ENCODE measurements at places on chromosomes 5 and 9.

DNA sequence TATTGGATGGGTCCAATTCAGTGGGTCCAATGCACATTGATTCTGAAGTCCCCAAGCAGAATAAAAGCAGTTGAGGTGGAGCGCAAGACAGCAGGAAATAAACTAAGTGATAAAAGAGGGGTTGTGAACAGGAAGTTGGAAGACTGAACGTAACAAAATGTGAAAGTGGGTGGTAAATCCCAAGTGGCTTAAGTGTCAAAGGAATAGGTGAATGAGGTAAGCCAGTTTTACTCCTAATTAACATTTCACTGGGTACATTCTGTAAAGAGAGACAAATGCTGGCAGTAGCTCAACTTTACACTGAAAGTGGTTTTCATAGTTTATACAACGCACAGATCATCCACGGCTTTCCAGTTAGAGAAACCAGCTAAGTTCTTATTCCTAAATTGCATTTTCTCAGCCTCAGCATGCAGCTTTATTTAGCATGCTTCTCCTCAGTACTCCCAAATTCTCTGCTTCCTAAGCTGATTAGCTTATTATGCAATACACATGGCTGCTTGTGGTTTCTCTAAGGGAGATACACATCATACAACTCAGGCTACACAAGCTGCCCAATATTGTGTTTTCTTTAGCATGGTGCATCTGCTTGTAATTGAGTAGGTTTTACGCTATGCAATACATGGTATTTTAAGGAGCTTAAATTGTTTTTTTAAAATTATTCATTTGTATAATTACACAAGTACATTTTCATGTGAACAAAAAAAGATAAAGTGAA, 34.2 kb upstream of the HSD17B4 start:
- no peak for DNase-seq

DNA sequence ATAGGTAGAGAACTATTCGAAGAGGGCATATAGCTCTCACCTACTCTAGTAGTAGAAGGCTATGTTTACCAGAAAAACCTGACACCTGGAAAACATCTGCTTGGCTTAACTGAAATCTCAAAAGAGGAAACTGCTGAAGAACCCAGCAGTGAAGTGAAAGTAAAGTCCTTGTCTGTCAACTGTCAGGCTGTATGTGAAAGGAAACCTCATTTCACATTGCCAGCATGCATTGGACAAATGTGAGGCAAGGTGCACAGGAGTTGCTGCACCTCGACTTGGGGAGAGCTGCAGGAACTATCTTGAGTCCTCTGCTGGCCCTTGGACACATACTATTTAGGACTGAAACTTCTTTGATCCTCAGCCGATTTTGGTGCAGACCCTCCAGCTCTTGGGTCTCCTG, 53.3 kb downstream of the NREP start:
- DNase-seq = no peak

DNA sequence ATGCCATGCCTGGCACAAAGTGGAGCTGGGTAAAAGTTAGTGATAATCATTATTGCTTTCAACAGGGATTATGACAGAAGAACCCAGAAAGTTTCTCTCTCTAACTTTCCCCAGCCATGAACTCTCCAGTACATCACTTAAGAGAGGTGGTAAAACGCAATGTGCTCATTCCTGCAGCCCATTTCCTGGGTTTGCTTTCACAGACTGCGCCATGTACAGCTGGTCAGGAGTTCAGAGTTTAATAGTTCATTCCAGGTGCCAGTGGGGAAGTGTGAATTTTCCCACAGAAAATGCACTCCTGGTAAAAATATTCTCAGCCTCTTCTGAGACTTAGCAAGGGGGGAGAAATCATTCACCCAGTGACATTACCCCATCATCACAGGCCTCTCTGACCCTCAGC, 35.5 kb downstream of the ADAM19 start:
- DNase-seq = no peak

DNA sequence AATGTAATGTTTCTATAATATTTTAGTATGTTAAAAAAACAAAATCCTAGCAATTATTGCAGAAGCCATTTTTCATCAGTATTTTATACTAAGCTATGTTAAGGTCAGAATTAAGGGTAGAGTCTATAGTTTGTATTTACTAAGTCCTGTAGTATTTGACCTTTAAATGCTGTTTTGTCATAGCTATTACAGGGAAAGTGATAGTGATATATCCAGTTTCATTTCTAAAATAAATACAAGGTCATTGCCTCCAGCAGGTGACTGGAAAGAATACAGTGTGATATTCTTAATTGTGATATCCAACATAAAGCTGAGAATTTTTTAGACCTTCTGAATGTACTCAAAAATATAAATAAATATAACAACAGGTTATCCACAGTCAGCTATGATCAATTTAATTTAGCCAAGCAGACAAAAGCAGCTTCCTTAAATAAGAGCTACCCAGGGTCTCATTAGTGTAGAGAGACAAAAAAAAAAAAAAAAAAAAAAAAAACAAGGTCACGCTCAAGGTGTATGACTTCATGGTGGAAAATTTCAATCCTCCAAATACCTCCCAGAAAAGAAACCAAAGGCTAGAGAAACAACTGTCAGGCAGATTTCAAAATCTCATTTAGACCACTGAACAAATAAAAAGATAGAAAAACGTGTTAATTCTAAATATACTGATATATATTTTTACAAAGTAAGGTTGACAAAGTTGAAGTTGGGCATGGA, 278.7 kb downstream of the HCN1 start:
- no peak for DNase-seq

DNA sequence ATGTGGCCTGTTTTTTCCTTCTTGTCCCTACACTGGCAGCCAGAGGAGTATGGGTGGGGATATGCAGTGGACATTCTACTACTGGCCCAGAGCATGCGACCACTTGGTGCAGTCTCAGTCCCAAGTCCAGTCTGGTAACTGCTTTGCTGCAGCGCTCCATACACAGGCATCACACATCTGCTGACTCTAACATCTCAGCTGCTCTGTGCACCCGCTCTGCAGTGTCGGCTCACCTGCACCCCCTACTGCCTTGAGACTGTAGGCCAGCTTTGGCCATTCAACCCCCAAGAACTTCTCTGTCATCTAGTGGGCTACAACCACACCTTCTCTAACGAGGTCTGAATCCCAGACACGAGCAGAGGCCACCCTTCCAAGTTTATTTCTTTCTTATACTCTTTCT, 46.4 kb upstream of the SLCO6A1 start:
- DNase-seq = no peak

DNA sequence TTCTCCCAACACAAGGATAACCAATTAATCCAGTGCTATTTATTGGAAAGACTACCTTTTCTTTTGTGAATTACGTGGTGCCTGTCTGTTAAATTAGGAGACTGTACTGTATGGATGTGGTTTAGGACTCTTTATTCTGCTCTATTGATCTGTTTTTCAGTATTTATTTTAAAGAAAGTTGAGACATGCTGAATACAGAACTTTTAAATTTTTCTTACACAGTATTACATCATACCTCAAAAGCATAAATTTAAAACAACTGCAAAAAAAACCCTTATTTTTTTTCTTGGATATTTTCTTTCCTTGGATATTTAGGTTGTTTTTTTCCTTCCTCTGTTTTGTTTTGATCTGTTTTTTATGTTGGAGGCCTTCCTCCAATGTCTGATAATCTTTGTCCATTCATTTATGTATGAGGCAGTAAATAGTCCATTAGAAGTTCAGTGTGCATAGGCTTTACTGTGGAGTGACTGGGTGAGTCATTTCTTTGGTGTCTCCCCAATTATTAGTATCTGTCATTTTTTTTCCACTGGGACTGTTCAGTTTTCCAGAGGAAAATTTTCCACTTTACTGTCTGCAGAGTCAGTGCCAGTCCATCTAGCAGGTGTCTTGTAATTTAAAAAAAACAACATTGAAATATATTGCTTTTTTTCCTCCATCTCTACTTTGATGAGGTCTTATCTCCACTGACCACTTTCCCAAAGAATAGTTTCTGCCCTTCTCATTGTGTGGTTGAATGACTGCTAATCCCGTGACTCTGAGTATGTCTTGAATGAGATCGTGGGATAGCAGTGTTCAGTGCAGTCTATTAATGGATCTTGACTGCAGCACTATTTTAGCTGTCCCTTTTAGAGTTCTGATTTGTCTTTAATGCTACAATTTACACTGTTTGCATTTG, 15.2 kb downstream of the CYSTM1 start:
- DNase-seq = no peak

- DNase-seq = no peak
These were observed 11.9 kb downstream of the BASP1 start for GRCh38 chr5:17229313-17229712.
